ENCODE measurements at places on chromosomes 4 and X.

- no peak for DNase-seq
These were observed 55.6 kb downstream of the RHOXF2B start for GRCh38 chrX:120021927-120022326.

DNA sequence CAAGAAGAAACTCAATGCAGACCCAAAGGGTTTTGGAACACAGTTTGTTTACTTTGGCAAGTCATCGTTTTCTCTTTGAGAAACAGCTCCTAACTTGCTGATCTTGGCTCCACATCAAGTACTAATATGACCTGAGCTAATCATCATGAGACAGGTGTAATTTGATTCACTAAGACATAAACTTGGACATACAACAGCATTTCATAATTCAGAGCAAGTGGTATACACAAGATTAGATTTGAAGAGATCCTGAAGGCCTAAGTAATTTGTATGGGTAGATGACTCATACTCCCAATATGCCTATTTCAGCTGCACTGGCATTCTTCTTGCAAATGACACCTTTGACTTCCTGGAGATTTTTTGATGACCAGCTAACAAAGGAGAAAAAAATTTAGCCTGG lies 1521.7 kb downstream of the RPA4 start:
- no peak for DNase-seq

GRCh38 chr4:60400593-60400992 lies 799.5 kb upstream of the ADGRL3 start:
- no peak for DNase-seq

GRCh38 chr4:77007358-77008230 lies 58.0 kb downstream of the SEPTIN11 start:
- DNase-seq = no peak

DNA sequence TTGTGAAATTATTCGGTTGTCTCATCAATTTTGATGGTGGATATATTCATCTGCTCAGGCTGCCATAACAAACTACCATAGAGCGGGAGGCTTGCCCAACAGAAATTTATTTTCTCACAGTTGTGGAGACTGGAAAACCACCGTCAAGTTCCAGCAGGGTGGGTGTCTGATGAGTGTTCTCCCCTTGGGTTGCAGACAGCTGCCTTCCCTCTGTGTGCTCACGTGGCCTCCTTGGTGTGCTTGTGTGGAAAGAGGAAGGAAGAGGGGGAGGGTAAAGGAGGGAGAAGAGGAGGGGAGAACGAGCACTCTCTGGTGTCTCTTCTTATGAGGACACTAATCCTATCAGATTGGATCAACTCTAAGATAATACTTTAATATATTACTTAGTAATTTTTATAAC lies 123.8 kb upstream of the TEX13D start:
- DNase-seq = no peak

DNA sequence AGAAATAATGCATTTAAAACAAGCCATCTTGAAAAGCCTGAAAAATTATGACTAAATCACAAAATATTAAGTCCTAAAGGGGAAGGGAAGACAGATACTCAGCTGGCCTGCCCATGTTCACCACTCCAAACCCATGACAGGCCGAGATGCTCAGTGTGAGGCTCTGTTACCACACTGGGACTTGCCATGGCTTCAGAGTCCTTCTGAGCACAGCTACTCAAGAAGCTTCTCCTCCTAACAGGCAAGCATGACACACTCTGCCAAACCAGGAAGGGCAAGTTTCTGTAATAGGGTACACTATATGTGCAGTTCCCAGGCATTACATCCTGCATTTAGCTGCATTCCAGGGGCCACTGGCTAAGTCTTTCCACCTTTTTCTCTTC lies 34.0 kb upstream of the CYBB start:
- no peak for DNase-seq
